Astrocyte of the hippocampus (primary cell): ENCODE measurements at places on chromosomes 11 and 22.
A peak's percentile ranks its signal among the peaks of the same experiment; 100 is the strongest.

DNA sequence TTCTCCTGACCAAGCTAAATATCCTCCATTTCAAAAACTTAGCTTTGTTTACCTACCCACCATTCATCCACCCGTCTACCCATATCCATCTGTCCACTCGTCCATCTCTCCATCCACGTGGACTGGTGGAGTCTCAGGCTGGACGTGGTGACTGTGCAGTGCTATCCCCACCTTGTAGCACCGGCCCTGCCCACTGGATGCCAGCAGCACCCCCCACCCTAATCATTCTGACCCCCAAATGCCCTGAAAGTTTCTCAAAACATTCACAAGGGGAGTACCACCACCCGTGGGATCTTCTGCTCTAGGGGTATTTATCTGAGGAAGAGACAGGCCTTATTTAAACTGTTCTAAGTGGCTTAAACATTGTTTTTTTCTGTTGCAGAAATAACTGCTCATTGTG lies 206.4 kb downstream of the TBC1D22A start:
- no peak for DNase-seq

- DNase-seq: no peak
Observed at GRCh38 chr11:47510209-47510608, 42.7 kb downstream of the CELF1 start.

DNA sequence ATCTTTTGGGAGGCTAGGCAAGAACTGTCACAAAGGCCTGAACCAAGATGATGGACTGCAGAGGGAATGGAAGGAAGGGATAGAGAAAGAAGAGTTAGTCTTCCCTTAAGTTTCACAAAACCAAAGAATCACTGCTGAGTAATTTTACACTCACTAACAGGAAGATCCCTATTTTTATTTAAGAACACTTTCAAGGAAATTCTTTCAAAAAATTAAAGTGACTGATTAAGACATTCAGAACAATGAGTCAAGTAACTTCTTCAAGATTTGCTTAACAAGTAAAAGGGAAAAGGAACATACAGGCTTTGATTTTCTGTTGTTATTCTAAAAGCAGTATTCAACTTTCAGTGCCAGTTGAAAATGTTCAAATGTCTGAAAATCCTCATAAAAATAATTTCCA lies 3.1 kb downstream of the PITPNB start:
- no peak for DNase-seq

DNA sequence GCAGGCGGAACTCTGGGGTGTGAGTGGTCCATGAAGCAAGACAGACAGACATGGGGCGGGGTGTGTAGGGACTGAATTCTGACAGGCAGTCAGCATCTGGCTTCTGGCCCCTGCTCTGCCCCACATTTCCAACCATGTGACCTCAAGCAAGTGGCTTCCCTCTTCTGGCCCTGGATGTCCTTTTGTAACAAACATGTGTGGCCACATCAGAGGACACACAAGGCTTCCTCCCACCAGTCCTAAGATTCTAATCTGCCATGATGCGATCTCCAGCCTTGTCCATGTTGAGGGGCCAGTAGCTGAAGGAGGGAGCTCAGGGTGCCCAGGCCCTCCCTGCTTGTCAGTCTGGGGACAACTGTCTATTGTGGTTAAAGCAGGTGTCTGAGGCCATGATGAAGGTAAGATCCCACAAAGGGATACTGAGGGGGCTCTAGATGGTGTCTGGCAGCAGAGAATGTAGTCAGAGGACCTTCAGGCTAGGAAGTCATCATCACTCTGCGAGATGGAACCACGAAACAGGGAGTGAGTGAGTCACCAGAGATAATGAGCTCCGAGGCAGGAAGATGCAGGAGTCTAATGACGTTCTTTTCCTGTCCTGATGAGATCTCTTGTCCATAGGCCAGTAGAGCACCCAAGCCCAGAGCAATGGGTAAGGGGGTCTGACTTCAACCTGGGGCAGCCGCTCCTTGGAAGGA lies 27.4 kb downstream of the DRD2 start:
- peak; percentile 52 for DNase-seq

DNA sequence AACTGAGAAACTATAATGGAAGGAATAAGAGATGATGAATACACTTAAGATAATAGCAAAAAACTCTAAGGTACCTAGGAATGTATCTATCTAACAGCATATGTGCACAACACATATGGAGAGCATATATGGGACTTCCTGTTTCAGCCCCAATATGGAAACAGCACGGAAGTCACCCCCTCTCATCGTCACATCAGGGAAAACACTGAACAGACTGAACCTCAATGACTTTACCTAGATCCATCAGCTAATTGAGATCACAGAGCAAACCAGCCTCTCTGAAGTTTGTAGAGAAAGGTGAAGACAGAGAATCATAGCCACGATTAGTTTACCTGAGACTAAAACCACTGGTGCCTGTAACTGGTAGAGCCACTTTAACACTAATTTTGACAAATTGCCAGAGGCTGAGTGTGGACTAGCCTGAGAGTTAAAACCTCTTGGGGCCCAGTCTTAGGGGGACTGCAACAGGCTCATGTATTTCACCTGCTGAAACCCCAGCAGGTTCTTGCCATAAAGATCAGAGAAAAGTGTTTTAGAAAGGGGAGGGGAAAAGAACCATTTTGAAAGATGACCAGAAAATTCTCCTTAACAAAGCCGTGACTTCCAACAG lies 722.6 kb downstream of the TBC1D22A start:
- DNase-seq: no peak

DNA sequence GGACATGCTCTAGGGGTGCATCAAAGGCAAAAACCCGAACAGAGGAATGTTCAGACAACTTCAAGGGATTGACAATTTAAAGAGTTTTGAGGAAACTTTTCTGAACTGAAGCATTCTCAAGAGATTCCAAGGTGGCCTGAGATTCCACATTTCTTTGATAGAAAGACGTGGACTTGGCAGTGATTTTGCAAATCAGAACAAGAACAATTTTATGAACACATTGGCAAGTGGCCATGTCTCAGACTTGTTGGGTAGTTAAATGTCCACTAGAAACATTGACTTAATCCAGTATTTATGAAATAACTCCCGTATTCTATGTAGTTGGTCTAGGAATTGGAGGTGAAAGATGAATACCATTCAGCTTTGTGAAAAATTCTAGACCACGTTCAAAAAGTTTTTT lies 13.8 kb downstream of the NCAM1 start:
- peak; percentile 39 for DNase-seq

- peak; percentile 44 for DNase-seq
Observed at GRCh38 chr22:28674121-28674563, 5.5 kb downstream of the TTC28 start.

DNA sequence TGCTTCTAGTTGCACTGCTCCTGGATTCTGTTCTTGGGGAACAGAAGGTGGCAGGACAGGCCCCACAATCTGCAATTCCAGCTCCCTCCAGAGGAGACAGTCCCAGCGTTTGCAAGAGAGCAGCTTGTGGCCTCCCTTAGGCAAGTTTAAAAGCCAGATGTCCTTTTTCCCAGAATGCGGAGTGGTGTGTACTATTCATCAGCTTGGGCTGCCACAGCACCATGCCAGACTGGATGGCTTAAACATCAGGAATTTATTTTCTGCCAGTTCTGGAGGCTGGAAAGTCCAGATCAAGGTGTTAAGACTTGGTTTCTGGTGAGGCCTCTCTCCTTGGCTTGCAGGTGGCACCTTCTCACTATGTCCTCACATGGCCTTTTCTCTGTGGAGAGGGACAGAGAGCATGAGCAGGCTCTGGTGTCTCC lies 11.7 kb downstream of the MIAT start:
- peak; percentile 52 for DNase-seq

DNA sequence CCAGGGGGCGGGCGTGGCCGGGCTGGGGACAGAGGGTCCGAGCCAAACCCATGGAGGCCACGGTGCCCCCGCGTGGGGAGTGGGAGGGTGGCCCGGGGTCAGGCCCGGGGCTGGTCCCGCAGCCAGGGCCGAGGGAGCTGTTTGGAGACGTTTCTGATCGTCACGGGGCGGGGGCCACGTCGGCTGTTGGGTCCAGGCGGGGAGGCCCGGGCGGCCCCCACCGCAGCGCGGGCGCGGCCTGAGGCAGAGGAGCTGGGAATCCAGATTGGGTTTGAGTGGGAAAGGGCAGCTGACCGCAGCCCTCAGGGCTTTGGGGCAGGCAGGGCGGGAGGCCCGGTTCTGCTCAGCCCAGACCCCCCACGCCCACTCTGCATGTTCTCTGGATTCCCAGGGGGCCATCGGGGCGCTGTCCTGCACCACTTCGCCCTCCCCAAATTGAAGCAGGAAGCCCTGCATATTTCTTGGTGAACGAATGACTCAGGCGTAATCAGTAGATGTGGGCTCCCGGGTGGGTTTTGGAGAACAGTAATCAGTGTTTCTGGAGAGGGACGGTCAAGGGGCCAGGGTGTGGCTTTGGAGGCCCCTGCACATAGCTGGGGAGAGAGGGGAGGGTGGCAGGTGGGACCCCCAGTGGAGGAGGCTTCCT lies 583 bp downstream of the MRPL23 start:
- no peak for DNase-seq

GRCh38 chr22:30922151-30922611 lies 46.4 kb downstream of the MORC2 start:
- peak; percentile 25 for DNase-seq

- no peak for DNase-seq
Observed at GRCh38 chr11:45657496-45658260, 7.7 kb downstream of the CHST1 start.

DNA sequence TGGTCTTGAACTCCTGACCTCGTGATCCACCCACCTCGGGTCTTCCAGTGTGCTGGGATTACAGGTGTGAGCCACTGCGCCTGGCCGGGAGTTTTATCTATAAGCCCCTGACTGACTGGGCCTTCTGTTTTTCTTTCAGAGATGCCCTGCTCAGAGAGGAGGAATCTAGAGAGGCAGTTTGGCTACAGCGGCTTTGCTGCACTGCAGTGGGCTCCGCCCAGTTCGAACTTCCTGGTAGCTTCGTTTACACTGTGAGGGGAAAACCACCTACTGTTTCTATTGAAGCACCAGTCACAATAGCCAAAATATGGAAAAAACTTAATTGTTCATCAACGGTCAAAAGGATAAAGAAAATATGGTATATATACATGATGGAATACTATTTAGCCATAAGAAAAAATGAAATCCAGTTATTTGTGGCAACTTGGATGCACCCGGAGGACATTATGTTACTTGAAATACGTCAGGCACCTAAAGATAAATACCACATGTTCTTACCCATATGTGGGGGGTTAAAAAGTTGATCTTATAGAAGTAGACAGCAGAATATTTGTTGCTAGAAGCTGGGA lies 31.9 kb upstream of the FAM181B start:
- no peak for DNase-seq

DNA sequence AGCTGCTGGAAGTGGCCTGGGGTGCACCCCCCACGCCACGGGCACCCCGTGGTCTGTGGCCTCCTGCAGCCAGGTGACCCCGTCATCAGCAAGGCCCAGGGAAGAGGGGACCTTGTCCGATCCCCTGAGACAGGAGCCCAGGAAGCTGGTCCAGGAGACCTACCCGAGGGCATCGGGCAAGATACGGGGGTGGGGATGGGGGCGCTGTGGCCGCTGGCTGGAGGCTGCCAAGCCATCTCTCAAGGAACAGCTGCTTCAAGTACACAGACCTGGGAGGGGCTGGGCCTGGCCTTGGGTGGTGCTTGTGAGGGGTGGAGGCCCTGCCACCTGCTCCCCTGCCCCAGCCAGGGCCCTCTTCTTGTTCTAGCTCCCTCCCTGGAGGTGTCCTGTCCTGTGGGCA lies 1272.1 kb downstream of the BRD1 start:
- no peak for DNase-seq

GRCh38 chr22:46590334-46590733 lies 29.9 kb upstream of the GRAMD4 start:
- no peak for DNase-seq
